Muscle of back (tissue), 13 donors: ENCODE measurements at places on chromosomes 7 and 10.

DNA sequence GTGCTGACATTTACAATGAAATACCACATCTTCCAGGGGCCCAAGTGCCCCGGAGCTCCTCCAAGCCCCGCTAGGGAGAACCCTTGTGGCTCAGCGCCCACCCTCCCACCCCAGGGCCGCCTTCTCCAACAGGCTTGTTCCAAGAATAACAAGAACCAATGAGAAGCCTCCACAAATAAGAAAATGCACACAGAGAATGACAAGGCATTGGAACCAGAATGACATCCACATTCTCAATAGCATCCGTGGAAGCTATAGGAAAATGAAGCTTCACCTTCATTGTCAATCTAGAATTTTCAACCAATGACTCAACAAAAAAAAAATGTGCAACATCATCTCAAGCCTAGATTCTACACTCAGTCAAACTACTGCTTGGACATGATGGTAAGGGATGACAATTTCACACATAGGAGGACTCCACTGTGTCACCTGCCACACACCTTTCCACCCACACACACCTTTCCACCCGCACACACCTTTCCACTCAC is 50.4 kb upstream of the PPP2R2D start:
- no peak for DNase-seq

GRCh38 chr7:132355048-132355447 is 221.2 kb downstream of the PLXNA4 start:
- DNase-seq = no peak

DNA sequence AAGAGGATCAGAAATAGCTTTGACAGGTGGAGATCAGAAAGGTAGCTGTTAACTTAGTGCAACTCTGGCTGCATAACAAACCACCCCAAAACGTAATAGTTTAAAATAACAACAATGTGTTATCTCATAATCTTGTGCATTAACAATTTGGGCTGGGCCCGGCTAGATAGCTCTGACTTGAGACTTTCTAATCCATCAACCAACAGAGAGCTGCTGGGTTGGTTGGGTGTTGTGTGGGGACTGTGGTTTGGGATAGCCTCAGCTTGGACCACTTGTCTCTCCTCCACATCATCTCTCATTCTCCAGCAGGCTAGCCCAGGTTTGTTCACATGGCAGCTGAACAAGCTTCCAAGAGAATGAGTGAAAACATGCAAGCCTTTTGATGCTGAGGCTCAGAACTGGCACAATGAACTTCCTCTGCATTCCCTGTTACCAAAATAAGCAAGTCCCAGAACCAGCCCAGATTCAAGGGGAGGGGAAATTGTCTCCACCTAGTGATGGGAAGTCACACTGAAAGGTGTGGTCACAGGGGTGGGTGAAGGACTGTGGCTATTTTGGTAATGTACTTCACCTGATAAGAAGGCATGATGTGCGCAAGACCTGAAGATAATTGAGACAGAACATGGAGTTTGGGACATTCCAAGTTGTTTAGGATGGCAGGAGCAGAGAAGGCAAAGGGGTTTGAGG is 20.4 kb upstream of the ASAH2 start:
- DNase-seq = no peak

DNA sequence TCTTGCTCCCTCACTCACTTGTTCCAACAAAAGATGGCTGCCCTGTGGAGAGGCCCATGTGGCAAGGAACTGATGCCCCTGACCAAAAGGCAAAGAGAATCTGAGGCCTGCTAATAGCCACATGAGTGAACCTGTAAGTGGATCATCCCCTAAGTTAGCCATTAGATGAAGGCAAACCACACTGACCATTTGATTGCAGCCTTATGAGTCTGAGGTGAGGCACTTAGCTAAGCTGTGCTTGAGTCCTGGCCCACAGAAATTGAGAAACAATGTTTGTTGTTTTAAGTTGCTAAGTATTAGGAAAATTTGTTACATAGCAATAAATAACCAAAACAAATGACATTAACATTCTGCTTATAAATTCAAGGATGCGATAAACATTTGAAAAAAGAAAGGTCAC is 100.1 kb upstream of the BET1 start:
- no peak for DNase-seq

DNA sequence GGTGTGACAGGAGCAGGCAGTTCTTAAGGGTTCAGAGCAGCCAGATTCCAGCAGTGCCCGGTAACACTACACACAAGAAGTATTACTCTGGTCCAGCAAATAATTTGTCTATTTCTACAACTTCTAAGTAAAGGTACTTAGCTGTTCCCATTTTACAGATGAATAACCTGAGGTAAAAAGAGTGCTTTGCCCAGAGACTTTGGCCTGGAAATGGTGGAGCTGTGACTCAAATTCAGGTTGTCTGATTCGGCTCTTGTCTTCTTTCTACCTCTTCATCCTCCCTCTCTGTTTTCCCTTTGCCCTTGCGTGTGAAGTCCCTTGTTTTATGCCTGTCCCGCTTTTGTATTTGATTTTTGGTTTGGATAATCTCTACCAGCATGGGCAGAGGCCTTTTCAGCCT is 17.1 kb downstream of the SFRP5 start:
- no peak for DNase-seq
